EH (cell line): ENCODE measurements at places on chromosomes 7 and 10.

- no peak for DNase-seq
Observed at GRCh38 chr7:2651847-2652735, 20.3 kb downstream of the TTYH3 start.

- no peak for DNase-seq
Observed at GRCh38 chr7:125425506-125425905, 495.9 kb upstream of the POT1 start.

DNA sequence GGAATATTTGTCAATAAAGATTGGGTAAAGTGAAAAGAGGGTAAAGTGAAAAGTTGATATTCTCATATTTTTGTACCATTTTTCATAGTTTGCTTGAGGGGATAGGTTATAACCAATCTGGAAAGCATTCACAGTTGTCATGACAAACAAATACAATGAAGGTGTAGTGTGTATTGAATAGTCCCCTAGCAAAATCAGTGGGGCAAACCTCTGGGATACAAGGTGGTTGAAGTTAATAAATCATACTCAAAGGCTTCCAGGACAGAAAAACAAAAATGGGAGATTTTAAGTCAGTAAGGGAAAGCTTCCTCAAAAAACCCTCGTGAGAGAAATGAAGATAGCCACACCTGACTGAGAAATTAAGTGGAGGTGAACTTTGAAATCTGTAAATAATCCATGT lies 39.4 kb downstream of the PHTF2 start:
- no peak for DNase-seq

GRCh38 chr10:59830601-59831259 lies 75.6 kb downstream of the CCDC6 start:
- peak; percentile 59 for DNase-seq

DNA sequence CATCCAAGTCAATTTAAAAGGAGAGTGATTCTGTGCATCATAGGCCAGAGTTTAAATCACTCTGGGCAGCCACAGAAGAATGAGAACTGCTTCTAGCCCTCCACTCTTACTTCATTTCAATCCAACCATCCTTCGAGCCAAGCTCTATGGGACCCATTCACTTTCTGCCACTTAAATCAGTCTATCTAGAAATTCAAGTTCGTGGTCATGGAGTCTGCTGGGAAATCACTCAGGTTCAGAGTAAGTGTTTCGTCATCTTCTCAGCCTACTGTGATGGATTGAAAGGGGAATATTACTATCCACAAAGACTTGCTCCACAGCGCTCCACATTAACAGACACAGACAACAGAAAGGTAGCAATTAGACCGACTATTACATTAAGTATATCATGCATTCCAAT lies 4.6 kb downstream of the DCLRE1C start:
- no peak for DNase-seq

GRCh38 chr10:28892818-28893547 lies 215.7 kb downstream of the BAMBI start:
- peak; percentile 86 for DNase-seq

GRCh38 chr7:54349229-54349628 lies 192.9 kb upstream of the VSTM2A start:
- DNase-seq, result no peak

- DNase-seq, result peak; percentile 0
Observed at GRCh38 chr7:88300401-88300945, 6.2 kb downstream of the STEAP4 start.

GRCh38 chr10:132140167-132140925 lies 46.4 kb upstream of the DPYSL4 start:
- DNase-seq, result no peak

DNA sequence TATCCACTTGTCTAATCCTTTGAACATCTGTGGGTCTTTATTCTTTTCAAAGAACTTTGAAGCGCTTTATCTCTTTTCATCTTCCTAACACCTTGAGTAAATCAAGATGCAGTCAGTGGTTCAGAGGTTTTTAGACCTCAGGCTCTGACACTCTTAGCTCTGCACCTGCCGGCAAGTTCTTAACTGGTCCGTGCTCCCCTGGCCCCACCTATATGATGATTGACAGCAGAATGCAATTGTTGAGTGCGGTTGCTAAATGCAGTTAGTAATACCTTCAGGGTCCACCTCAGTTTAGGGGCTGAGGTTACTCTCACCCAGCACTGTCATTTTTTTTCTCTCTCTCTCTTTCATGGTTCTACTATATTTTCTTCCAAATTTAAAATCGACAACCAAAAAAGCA lies 854.2 kb upstream of the AUTS2 start:
- no peak for DNase-seq

- DNase-seq, result no peak
Observed at GRCh38 chr7:106279425-106280197, 5.2 kb downstream of the NAMPT start.

GRCh38 chr7:87110778-87111177 lies 41.5 kb upstream of the DMTF1 start:
- DNase-seq, result peak; percentile 8

GRCh38 chr10:68135362-68135761 lies 26.1 kb downstream of the MYPN start:
- peak; percentile 75 for DNase-seq

DNA sequence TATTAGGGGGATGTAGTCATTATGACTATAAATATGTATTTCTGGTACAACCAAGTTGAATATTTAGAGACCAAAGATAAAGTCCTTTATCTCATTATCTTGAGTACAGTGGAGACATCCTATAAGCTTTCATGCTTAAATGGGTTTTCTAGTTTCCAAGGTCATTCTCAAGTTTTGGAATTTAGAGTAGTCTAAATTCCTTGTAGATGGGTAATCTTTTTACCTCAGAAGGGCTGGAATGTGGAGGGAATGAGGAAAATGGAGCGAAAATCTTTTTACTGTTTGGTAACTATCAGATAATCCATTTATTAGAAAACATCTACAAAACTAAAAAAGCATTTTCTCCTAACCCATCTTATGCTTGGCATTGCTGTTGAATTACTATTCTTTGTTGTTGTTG lies 181.3 kb downstream of the RNF133 start:
- DNase-seq, result no peak

DNA sequence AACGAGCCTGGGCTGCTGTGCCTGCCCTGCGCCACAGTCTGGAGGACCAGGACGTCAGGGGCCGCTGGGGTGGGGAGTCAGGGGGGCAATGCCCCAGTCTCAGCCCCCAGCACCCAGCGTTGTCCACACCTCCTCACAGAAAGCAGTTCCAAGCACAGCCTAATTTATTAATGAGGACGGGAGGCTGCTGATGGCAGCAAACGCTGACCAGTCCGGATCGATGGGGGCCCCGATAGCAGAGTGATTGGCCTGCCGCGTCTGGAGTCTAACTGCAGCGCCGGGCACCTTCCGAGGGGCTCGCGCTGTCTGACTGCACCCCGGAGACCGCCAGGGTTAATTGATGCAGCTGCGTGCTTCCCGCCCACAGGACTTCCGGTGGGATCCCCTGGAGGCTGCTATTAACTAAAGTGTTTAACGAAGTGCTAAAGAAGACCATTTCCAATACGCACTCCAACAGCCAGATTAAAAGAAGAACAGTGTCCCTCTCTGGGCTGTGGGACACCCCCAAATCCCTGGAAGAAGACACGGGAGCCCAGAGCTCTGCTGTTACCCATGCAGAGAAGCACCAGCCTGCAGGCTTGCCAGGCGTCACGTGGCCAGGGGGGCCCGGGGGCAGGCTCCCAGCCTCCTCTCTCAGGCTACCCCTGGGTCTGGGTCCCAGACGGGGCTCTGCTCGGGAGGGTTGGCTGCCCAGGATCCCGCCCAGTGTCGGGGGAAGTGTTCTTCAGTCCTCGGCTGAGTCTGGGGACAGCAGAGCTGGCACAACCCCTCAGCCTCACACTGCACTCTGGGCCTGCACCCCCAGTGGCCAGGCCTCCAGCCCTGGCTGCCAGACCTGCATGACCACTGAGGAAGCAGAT lies 63.8 kb downstream of the MICALL2 start:
- no peak for DNase-seq

DNA sequence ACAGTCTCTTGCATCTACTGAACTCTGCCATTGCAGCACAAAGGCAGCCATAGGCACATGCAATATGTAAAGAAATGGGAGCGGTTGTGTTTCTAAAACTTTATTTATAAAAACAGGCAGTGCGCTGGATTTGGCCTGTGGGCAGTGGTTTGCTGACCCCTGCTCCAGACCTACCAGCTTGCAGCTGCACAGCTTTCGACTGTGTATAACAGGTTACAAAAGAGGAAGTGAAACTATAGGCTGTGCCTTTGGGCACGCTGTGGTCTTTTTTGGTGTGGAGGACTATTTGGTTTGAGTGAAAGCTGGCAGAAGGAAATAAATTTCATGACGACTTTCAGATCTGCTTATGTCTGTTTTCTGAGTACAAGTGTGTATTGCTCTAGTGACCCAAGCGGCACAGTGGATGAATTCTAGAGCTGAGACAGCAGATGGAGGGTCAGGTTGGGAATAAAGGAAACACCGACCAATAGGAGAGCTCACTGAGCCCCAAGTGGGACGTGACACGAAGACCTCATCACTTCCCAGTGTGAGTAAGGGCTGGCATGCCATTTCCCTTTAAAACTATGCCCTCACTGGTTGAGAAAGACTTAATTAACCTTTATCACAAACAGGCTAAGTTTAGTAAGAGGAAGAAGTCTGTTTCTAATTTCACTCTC lies 152.7 kb downstream of the ANK3 start:
- DNase-seq, result peak; percentile 47

- DNase-seq, result no peak
Observed at GRCh38 chr7:52423251-52423650, 612.2 kb upstream of the POM121L12 start.

GRCh38 chr10:57661206-57661605 lies 606.5 kb downstream of the IPMK start:
- DNase-seq, result no peak

- no peak for DNase-seq
Observed at GRCh38 chr7:98500764-98501163, 99.9 kb upstream of the BAIAP2L1 start.

DNA sequence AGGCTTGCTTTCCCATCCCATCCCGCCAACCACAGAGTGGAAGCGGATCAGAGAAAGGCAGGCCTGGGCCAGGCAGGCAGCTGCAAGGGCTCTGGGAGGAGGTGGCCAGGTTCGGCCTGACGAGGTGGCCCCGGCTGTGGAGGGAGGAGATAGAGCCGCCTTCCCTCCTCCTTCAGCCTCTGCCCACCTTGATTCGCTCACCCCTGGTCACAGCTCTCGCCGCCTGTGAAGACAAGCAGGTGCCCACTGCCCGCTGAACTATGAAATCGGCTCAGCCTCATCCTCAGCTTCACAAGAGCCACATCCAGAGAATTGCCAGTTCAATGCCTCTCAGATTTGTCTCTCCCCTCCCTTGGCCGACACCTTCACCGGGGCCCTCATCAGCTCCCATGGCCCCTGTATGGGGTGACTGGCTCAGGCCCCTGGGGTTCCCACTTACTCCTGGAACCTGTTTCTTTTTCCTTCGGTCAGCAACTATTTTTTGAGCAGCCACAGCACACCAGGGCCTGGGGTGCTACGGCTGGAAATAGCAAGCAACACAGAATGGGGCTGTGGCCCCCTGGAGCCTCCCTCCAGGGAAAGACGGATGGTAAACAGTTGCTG lies 80.0 kb upstream of the CHST15 start:
- no peak for DNase-seq

DNA sequence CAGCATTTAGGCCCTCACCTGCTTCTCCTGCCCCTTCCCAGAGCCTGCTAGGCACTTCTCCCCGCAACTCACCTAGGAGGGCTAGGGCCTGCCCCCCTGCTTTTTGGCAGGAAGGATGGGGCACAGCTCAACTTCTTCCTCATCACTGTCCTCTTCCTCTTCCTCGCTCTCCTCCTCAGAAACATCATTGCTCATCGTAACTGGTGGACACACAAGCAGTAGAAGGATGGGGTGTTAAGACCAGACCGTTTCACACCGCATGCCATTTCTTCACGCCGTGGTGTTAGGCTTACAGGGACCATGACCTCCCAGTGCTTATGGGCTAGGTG lies 1.6 kb downstream of the NPM3 start:
- DNase-seq, result no peak

DNA sequence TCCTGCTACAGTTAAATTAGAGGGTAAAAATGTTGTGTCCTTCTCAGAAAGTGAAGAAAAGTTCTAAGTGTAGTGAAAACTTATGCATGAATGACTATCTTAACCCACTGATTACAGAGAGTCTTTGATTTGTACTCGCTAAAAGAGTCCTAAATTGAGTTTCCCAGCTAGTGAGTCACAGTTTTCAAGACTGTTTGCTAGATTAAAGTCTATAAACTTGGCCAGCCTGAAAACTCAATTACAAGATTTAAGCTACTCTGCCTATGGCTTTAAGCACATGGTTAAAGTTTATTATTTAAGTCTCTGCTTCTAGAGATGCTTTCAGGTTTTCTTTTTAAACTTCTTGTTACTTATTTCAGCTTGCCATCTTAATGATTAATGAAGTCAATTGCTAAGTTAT lies 44.4 kb downstream of the MRPS24 start:
- peak; percentile 13 for DNase-seq

DNA sequence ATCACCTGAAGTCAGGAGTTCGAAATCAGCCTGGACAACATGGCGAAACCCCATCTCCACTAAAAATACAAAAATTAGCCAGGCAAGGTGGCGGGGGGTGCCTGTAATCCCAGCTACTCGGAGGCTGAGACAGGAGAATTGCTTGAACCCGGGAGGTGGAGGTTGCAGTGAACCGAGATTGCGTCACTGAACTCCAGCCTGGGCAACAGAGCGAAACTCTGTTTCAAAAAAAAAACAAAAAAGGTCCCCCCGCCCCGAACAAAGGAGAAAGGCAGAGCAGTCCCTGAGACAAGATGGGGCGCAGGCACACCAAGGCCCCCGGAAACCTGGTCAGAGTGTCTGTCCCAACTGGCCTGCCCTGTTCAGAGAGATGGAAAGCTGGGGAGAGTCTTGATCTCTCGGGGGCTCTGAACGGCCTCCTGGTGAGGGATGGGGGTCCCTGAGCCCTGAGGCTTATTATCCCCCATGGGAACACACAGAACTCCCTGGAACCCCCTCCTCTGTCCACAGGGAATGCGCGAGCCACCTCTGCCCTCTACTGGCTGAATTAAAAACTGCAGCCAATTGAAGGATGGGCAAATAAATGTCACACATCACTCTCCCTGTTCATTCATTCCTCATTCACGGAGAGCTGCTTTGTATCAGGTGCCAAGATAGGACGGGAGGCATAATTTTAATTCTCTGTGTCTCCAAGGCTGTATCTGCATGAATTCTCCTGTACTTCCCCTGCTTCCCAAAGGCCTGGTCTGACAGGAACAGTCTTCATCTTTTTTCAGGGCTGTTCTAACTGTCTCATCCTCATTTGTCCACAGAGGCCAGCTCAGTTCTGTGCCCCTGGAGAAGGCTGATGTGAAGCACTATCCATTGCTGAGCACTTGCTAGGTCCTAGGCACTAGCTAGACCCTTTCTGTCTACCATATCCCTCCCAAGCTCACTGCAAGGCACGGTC lies 28.9 kb downstream of the MAT1A start:
- peak; percentile 31 for DNase-seq

- DNase-seq, result no peak
Observed at GRCh38 chr7:34392972-34393371, 265.0 kb upstream of the NPSR1 start.

- DNase-seq, result no peak
Observed at GRCh38 chr7:83937930-83938329, 256.7 kb downstream of the SEMA3A start.
